ENCODE measurements at places on chromosomes 7 and 10.

DNA sequence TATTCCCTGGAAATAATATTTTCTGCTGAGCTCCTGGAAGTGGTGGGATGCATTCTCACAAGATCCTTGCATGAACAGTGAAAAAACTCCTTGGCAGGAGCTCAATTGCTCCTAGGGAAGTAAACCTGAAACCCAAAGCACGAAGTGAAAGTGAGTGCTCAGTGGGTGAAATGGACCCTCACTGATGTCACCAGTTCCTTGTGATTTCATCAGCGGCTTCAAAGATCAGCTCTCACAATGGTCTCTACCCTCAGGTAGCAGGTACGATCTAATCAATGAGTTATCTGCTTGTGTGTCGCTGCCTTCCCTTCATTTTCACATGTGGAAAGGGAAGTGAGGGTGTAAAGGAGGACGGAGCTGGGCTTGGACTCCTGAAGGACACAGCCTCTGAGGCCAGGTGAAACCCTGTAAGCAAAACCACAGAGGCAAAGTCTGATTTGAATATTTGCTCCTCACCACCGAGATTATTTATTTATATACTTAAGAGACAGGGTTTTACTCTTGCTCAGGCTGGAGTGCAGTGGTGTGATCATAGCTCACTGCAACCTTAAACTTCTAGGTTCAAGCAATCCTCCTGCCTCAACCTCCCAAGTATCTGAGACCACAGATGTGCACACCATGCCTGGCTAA lies 255.4 kb upstream of the LYZL1 start:
- DNase-seq: no peak

- no peak for DNase-seq
These were observed 159.5 kb upstream of the ZMIZ1 start for GRCh38 chr10:78909221-78909620.

- no peak for DNase-seq
These were observed 53.1 kb downstream of the TEX36 start for GRCh38 chr10:125629758-125630376.

DNA sequence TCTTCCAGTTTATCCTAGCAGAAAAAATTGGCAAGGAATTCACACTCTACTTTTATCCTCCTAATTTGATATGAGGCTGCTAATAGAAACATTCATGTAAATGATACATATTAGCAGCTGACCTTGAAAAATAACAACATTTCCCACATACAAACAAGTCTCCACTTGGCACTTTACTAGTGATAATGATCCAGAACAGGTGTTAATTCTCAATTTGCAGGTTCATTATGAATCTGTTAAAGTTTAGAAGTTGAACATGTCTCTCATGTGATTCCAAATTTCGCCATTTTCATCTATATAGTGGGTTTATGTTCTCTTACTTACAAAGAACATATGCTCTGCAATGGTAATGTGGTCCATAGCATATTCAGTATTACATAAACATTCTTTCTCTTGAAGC lies 1396.8 kb upstream of the LRRTM3 start:
- DNase-seq: no peak

DNA sequence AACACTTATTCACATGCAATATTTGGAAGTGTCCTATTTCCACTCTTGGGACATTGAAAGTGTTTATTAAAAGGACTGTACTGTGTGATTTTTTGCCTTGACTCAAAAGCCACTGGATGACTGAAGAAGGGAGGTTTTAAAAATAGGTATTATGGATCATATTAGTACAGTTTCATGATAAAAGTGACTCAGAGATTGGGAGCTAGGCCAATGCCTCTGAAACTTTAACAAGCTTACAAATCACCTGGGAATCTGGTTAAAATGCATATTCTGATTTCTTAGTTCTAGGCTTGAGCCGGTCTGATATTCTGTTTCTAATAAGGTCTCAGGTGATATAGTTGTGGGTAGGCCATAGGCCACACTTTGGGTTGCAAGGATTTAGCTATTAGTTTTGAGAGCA lies 191.2 kb downstream of the PLXDC2 start:
- DNase-seq: no peak

DNA sequence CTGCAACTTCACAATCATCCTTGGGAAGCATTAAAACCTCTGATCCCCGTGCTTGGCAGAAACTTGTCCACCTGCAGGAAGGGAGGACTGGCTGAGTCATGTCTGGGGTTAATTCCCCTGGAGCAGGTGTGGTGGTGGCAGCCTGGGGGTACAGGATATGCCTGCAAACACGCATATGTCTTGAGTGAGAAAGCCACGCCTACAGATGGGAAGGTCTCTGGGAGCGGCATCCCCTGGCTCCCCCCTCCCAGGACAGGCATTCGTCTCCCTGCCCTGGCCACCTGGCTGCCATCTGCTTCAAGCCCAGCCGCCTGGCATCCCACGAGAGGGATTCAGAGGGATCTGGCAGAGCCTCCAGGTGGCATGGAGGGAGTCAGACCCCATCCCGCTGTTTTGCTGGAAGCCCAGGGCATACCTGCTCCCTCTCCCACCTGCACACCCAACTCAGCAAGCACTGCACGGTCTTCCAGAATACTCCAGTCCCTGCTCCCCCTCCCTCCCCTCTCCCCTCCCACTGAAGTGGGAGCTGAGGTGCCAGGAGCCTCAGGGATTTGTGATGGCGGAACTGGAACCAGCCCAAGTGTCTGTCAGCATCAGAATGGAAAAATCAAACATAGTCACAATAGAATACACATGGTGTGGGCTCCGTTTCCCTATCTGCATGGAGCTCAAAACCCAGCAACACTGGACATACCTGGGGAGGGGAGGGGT lies 61.0 kb downstream of the CAMK2B start:
- DNase-seq: no peak

DNA sequence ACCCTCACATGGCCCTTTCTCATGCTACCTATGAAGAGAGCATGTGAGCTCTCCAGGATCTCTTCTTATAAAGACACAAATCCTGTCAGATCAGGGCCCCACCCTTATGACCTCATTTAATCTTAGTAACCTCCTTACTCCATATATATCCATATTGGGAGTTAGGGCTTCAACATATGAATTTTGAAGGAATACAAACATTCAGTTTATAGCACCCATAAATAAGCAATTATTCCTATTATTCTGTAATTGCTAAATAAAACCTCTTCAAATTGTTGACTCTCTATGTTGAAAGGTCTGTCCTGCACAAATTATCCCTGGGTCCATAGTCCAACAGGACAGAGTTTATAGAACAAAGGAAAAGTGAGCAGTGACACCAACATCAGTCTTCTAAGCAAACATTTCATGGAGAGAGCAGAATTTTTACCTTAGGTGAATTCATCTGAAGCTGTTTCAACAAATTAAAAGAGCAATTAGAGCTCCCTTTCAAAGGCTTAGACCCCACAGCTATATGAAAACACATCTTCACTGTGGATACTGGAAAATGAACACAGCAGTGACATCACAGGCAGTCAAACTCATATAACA lies 12.2 kb downstream of the DOCK4 start:
- DNase-seq: no peak

DNA sequence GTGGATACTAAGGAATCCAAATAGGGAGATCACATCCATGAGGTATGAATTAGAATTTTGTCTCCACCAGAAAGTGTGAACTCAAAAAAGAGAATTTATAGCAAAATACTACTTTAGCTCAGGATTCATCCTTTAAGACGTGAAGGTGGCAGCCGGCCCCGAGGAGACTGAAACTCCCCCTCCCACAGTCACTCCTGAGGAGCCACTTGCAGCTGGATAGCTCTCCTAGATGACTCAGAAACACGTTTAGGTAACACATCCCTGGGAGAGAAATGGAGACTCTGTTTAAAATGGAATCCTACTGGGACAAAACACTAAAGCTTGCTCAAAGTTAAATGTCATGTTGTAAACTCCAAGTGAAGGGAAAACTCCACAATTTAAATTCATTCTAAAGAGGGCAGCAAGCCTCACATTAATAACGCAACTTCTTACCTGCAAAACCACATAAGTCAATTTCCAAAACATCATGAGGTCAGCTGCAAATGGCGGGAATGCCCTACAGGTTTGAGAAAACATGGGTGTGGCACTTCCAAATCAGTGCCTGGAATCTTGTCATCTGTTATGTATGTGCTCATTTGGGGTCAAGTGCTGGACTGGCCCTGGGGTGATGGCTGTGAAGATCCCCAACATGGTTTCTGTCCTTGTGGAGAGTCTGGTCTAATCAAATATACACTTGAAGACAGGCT lies 46.2 kb downstream of the ICA1 start:
- no peak for DNase-seq

DNA sequence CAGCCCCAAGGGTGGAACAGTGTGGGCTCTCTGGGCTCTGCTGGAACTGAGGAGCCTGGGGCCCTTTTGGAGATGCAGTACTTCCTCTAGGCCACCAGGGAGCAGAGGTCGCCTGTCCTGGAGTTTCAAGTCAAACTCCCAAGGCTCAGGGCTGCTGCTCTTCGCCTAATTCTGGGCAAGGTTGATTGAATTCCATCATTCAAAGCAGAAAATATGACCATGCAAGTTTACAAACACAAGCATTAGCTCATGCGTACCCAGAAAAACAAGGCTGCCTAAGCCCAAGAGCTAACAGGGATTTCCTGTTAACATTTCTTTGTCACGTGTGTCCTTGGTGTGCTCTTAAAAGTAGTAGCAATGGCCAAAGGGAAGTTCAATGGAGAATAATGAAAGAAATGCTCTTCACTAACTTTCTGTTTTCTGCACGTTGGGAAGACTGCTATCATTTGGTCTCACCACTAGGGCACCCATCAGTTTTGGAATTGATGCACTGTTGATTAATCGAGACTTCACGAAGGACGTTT lies 20.1 kb downstream of the LDB3 start:
- DNase-seq: no peak

- DNase-seq: no peak
These were observed 194.5 kb upstream of the LRGUK start for GRCh38 chr7:133932591-133932990.

- DNase-seq: no peak
These were observed 202.7 kb downstream of the POM121L12 start for GRCh38 chr7:53238021-53238605.

GRCh38 chr7:47498229-47499056 lies 83.5 kb downstream of the TNS3 start:
- no peak for DNase-seq

DNA sequence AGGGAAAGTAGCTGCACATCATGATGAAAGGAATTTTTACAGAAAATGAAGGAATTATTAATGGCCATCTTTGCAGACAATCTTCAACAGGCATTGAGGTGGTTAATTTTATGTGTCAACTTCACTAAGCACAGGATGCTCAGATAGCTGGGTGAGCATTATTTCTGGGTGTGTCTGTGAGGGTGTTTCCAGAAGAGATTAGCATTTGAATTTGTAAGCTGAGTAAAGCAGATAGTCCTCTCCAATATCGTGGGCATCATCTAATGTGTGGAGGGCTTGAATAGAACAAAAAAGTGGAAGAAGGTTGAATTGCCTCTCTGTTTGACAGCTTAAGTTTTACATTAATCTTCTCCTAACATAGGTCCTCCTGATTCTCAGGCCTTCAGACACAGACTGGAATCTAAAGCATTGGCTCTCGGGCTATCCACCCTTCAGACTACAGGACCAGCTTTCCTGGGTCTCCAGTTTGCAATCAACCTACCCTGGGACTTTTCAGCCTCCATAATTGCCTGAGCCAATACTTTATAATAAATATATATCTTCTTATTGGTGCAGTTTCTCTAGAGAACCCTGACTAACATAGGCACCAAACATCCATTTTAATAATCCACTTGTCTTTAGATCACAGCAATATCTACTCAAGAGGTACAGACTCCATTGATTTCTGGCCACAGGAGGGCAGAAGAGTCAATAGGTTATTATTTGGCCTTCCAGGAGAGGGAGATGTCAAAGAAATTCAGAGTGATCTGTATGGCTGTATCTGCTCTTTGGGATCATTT lies 10.5 kb upstream of the CRPPA start:
- no peak for DNase-seq

DNA sequence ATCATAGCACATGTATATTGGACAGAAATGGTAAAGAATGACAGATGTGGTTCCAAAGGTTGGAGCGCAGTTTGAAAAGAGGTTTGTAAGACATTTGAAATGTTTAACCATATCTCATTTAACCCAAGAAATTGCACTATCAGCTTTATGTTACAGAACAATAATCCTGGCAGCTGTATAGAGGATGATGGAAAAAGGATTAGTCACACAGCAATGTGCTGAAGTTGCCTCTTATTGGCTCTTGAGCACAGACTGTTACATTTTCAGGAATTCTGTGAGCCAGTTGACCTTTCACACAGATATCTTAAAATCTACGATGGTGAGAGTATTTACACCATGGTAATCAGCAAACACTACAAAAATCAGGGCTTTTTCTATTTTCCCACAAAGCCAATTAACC lies 3.9 kb downstream of the COG5 start:
- DNase-seq: no peak

DNA sequence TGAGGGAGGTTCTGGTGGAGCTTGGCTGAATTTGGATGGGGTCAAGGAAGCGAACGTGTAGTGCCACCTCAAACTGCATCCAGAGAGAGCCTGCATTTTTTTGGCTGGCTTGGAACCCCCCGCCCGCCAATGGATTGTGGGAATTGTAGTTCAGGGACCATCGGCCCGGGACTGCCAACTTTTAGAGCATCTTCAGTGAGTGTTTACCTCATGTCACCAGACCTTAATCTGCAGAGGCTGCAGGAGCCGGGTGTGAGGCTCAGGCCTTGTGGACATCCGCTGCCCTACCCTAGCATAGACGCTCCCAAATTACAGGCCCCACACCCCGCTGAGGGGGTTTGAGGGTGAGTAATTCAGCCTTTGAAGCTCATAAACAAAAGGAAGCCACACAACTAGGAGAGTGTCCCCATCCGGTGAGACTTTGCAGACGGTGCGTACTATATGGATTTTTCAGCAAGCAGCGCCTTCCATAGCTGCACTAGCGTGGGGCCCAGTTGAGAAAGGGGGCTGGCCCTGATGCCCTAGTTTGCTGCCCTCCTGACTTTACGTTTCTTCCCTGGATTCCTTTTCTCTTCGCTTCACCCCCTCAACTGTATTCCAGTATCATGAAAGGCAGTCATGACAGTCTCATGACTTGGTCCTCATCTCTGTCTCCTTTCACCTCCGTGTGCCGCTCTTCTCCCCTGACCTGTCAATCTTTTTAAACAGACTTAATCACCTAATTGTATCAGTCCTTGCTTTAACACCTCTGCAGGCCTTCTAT lies 717 bp downstream of the CNPY4 start:
- no peak for DNase-seq

DNA sequence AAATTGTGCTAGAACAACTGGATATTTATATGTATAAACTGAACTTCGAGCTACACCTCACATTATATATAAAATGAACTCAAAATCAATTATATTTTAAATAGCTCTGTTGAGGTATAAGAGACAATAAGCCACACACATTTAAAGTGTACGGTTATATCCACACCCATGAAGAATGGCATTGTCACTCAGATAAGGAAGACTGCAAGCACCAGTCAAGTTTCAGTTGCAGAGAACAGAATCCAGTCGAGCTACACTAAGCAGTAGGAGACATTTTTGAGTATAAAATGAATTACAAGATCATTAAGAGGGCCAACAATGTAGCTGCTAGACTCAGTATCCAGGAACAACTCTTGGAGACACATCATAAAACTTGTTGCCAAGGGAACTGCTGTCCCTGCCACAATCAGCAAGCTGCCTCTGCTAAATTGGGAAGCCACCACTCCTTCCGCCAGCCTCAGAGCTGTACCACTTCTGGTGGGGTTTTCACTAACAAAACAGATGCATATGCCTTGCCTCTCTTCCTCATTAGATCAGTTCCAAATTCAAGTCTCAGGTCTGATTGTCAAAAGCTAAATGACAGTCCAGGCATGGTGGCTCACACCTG lies 19.6 kb upstream of the GPNMB start:
- DNase-seq: no peak
